ENCODE measurements at places on chromosomes 7 and 10.

DNA sequence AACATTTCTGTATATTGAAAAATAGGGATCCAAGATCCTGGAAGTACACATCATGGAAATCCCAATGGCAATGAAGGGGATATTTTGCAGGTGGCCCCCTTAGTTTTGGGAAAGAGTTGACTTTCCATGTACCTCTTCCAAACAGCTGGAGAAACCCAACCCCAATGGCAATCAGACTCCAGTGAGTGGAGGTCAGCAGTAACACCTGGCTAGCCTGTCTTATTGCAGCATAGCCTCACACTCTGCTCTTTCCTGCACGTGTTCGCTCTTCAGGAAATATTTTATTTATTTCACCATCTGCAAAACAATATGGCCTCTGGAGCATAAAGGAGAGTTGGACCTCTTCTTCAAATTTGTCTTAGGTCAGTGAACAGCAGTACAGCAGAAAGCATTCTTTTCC is 340.0 kb upstream of the NRP1 start:
- no peak for DNase-seq

GRCh38 chr7:76047811-76048667 is at the start of the genes MDH2 and STYXL1:
Gene MDH2 (plus strand): TSS chr7:76048106. CDS start chr7:76048161, 55 bp downstream.
Gene STYXL1 (minus strand): TSS chr7:76048000. CDS start chr7:76030523, 17,477 bp downstream.
- DNase-seq = peak; percentile 96

GRCh38 chr7:124649397-124650014 is 116.1 kb downstream of the GPR37 start:
- no peak for DNase-seq

GRCh38 chr10:31507427-31507826 is 188.4 kb downstream of the ZEB1 start:
- no peak for DNase-seq

DNA sequence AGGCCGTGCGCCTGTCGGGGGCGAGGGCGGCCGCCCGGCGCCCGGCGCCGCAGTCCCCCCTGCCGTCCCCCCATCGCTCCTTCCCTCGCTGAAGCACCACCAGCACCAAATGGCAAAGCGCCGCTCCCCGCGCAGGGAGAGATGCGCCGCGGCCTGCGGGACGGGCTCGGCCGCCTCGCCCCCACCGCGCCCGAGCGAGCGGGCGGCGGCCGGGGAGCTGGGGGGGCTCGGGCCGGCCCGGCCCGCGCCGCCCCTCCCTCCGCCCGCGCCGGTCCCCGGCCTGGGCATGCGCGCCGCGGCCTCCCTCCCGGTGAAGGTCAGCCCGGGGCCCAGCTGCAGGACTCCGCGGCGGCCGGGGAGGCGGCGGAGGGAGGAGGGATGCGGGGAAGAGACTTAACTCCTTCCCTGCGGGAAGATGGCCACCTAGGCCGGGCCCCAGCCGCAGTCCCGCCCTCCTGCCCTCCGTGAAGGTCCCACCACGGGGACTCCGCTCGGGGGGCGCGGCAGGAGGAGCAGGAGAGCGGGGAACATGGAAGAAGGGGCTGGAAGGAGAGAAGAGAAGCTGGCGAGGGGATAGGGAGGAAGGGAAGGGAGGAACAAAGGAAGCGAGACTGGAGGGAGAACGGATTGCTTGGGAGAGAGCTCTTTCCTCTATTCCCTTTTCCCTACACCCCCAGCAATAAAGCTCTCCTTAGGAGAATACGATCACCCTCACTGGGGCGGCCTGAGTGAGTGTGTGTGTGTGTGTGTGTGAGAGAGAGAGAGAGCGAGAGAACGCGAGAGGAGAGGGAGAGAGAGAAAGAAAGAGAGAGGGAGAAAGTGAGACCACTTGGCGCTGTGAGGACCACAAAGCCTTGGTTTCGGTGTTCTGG is 3.4 kb upstream of the SMARCD3 start:
- DNase-seq = peak; percentile 80

DNA sequence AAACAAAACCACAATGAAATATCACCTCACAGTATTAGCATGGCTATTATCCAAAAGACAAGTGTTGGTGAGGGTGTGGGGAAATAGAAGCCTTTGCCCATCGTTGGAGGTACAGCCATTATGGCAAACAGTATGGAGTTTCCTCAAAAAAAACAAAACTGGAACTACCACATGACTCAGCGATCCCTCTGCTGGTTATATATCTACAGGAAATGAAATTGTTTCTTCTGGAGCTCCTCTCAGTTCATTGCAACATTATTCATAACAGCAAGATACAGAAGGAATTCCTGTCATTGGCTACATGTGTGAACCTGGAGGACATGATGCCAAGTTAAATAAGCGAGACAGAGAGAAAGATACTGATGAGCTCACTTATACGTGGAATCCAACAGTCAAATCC is 2.4 kb upstream of the UBE3C start:
- peak; percentile 95 for DNase-seq

DNA sequence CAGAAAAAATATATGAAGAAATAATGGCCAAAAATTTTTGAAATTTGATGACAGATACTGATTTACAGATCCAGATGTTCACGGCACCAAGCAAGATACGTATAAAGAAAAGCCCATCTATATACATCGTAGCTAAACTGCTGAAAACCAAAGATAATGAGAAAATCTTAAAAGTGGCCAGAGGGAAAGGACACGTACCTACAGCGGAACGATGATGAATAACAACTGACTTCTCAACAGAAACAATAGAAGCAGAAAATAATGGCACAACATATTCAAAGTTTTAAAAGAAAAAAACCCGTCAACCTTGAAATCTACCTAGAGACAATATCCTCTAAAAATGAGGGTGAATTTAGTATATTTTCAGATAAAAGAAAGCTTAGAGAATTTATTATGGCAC is 31.9 kb downstream of the IL2RA start:
- DNase-seq = no peak

DNA sequence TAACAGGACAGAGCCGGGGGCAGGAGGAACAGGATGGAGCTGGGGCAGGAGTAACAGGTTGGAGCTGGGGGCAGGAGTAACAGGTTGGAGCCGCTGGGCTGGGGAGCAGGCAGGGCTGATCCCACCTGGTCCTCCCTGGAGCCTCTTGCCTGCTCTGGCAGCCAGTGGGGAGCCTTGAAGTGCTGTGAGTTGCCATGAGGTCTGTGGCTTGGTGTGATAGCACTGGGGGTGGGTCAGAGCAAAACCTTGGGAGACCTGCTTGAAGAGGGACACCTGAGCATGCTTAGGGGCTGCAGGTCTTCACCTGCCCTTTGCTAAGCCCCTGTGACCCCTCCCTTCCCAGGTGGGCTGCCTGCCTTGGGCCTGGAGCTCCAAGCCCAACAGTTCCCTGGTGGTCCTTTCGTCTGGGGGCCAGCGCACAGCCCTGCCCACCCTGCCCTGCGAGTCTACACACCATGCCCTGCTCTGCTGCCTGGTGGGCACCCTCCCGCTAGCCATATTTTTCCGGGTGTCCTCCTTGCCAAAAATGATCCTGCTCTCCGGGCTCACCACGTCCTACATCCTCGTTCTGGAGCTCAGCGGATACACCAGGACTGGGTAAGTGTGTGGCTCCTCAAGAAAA is 111.6 kb downstream of the ADCY1 start:
- no peak for DNase-seq

DNA sequence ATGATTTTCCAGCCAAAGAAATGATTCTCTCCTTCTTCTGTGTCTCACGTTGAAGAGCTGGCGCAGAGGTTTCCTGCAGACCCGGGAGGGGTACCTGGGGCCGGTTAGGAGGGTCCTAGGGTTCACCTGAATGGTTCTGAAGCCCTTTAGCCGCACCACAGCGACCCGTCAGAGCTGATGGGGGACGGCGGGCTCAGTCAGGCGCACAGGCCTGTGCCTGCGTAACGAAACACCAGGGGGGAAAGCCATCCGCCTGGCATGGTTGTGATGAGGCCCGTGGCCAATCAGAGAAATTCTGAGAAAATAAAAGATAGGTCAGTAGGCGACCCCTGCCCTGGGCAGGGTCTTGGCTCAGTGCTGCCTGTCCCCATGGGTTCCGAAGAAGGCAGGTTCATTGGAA is 35.6 kb downstream of the FAM20C start:
- no peak for DNase-seq
